ENCODE measurements at places on chromosomes 1 and 21. TPM values are rescaled to one million over a fixed set of nuclear protein-coding genes. Genes with fewer than 3 reads are reported as not detected.

DNA sequence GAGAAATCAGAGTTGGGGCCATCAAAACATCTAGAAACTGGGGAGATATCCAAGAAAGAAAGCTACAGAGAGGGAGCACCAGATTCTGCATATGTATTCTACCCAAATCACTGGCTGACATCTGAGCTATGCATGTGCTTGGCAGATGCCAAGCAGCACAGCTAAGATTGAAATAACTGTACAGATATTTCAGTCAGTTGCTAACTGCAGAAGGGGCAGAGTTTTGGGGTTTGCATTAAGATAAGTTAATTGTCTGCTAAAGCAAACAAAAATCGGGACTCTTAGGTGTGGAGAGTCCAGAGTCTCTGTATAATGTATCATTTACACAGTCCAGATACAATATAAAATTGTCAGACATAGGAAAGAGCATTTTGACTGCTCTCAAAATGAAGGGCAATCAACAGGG lies 437.1 kb downstream of the PTBP2 start:
- H3K27me3 ChIP-seq: no peaks in the 10 kb centered on the region
- no peak overlapping the region for H3K4me3 ChIP-seq
- H3K4me1 ChIP-seq: peaks cover 4% of the 10 kb centered on the region
- no peak for DNase-seq

- no peak for DNase-seq
- no peak overlapping the region for H3K27ac ChIP-seq
- no peak overlapping the region for H3K4me3 ChIP-seq
- H3K36me3 ChIP-seq: no peaks in the 10 kb centered on the region
These were observed 515.3 kb upstream of the NR5A2 start for GRCh38 chr1:199512037-199512710.

- H3K27ac ChIP-seq: no peak overlapping the region
- no peaks in the 10 kb centered on the region for H3K27me3 ChIP-seq
- H3K4me3 ChIP-seq: no peak overlapping the region
- H3K4me1 ChIP-seq: no peaks in the 10 kb centered on the region
- no peak for DNase-seq
These were observed 87.8 kb downstream of the HLX start for GRCh38 chr1:220966881-220967611.

DNA sequence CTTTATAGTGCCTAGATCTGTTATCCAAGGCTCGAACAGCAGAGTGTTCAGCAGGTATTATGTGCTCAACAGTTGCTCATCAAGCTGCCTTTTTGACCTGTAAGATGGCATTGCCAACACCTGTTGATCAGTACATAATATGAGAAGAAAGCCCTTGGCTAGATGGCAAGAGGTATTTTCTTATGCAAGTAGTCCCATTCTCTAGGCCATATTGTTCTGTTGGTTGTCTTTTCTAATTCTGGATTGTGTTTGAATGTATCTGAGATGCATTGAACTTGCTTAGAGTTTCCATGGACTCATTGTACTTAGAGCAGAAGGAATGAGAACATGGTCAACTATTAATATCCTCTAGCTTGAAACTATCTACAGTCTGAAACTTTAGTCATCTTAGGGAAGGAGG lies 57.4 kb downstream of the LRRC8D start:
- no peaks in the 10 kb centered on the region for H3K27me3 ChIP-seq
- peaks cover 54% of the 10 kb centered on the region for H3K36me3 ChIP-seq
- DNase-seq: no peak
- peaks cover 9% of the 10 kb centered on the region for H3K4me1 ChIP-seq
- H3K27ac ChIP-seq: no peak overlapping the region
- H3K4me3 ChIP-seq: no peak overlapping the region

GRCh38 chr1:76238094-76238628 lies 163.6 kb downstream of the ST6GALNAC3 start:
- H3K27me3 ChIP-seq: no peaks in the 10 kb centered on the region
- DNase-seq: no peak
- no peaks in the 10 kb centered on the region for H3K4me1 ChIP-seq
- no peak overlapping the region for H3K27ac ChIP-seq

GRCh38 chr1:87325982-87326738 lies 2.5 kb upstream of the LMO4 start:
- H3K4me3 ChIP-seq: no peak overlapping the region
- H3K4me1 ChIP-seq: peaks cover 11% of the 10 kb centered on the region
- H3K36me3 ChIP-seq: peaks cover 2% of the 10 kb centered on the region
- peak; percentile 58 for DNase-seq
- no peak overlapping the region for H3K27ac ChIP-seq

- H3K36me3 ChIP-seq: no peaks in the 10 kb centered on the region
- peak; percentile 39 for DNase-seq
- H3K4me1 ChIP-seq: peaks cover 10% of the 10 kb centered on the region
- H3K27ac ChIP-seq: no peak overlapping the region
- peaks cover 29% of the 10 kb centered on the region for H3K27me3 ChIP-seq
- H3K4me3 ChIP-seq: peak overlapping the region; percentile 61
These were observed 945 bp upstream of the WNT9A start for GRCh38 chr1:227948493-227949260.

GRCh38 chr1:183293241-183293640 lies 107.2 kb downstream of the LAMC2 start:
- H3K27ac ChIP-seq: no peak overlapping the region
- H3K27me3 ChIP-seq: peaks cover 5% of the 10 kb centered on the region
- no peak overlapping the region for H3K4me3 ChIP-seq
- H3K4me1 ChIP-seq: no peaks in the 10 kb centered on the region

GRCh38 chr1:118949315-118949714 lies 38.8 kb downstream of the TBX15 start:
- H3K27ac ChIP-seq: no peak overlapping the region
- no peak for DNase-seq
- no peaks in the 10 kb centered on the region for H3K27me3 ChIP-seq
- no peaks in the 10 kb centered on the region for H3K36me3 ChIP-seq
- H3K4me3 ChIP-seq: no peak overlapping the region

- no peaks in the 10 kb centered on the region for H3K27me3 ChIP-seq
- H3K27ac ChIP-seq: no peak overlapping the region
- H3K4me3 ChIP-seq: no peak overlapping the region
- DNase-seq: no peak
- no peaks in the 10 kb centered on the region for H3K36me3 ChIP-seq
These were observed 24.6 kb downstream of the LRP8 start for GRCh38 chr1:53303243-53303642.

- peaks cover 32% of the 10 kb centered on the region for H3K4me1 ChIP-seq
- H3K27ac ChIP-seq: no peak overlapping the region
- H3K4me3 ChIP-seq: no peak overlapping the region
- no peak for DNase-seq
These were observed 9.1 kb downstream of the SLC37A1 start for GRCh38 chr21:42522771-42523170.

DNA sequence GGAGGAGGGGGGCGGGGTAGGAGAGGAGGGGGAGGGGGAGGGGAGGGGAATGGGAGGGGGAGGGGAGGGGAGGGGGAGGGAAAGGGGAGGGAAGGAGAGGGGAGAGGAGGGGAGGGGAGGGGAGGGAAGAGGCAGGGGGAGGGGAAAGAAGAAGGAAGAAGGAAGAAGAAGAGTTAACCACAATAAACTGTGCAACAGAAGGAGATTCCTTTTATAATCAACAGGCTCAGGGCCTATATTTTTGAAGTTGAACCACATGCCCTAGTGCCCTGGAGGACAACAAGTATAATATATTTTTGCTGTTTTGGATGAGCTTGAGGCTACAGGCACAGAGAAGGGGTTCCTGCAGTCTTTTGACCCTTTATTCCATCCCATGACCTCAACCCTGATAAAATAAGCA lies 228.2 kb upstream of the IRF2BP2 start:
- H3K36me3 ChIP-seq: no peaks in the 10 kb centered on the region
- H3K27ac ChIP-seq: no peak overlapping the region
- H3K4me3 ChIP-seq: no peak overlapping the region
- H3K27me3 ChIP-seq: no peaks in the 10 kb centered on the region
- DNase-seq: no peak
- peaks cover 43% of the 10 kb centered on the region for H3K4me1 ChIP-seq

DNA sequence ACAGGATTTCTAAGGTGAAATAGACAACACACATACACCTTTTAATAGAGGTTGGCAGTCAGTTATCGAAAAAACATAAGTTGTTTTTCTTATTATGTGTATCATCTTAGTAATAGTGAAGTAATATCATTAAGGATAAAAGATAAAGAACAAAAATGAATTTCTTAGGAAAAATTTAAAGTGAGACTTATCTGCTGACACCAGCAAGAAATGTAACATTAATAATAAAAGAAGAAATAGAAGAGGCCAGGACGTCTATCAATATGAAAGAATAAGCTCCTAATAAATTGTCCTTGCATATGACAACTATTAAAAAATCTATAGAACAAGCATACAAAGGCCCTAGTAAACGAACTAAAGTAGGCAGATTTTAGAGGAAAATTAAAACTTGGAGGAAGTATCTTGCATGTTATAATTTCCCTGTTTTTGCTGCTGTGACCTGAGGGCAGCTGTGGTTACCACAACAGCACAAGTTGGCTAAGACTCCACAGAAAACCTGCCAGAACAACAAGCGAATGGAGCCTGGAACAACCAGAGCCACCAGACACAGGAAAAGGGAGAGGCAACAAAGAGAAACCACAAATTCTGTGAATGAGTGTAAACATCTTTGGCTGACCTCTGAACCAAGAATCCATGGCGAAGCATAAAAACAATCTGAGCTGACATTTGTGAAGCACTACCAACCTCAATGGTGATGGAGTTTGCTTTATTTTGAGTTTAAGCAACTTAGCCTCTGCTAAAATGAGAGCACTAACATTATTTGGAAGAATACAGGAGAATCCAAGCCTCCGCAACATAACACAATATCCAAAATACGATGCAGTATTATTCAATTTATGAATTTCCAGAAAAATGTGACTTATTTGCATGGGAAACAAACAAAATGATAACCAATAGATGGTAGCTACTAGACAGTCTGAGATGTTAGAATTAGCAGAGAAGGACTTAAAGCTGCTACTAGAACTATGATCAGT lies 207.5 kb downstream of the KCNT2 start:
- H3K27me3 ChIP-seq: no peaks in the 10 kb centered on the region
- no peak for DNase-seq
- H3K4me1 ChIP-seq: no peaks in the 10 kb centered on the region
- H3K36me3 ChIP-seq: no peaks in the 10 kb centered on the region
- no peak overlapping the region for H3K27ac ChIP-seq

DNA sequence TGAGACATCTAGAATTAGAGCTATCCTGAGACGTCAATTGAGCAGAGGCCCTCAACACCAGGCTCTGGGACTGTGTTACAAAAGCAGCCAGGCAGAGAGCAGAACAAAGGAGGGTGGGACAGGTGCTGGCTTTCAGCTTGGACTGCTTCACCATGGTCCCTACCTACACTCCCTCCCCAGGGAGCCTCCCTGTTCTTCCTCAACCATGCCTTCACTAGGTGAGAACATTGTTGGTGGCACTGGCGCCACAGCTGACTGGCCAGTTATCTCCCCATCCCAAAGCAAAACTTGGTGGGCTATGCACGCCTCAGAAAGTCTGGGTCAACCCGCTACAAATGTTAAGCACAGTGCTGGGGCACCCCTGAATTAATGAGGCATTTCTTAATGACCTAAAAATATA lies 87.8 kb downstream of the NMNAT2 start:
- H3K4me1 ChIP-seq: no peaks in the 10 kb centered on the region
- peaks cover 50% of the 10 kb centered on the region for H3K27me3 ChIP-seq
- H3K27ac ChIP-seq: no peak overlapping the region

GRCh38 chr1:110312188-110313121 lies 26.7 kb upstream of the RBM15 start:
- H3K27me3 ChIP-seq: no peaks in the 10 kb centered on the region
- no peaks in the 10 kb centered on the region for H3K4me1 ChIP-seq
- peak; percentile 76 for DNase-seq
- no peak overlapping the region for H3K4me3 ChIP-seq
- no peak overlapping the region for H3K27ac ChIP-seq
- H3K36me3 ChIP-seq: no peaks in the 10 kb centered on the region

DNA sequence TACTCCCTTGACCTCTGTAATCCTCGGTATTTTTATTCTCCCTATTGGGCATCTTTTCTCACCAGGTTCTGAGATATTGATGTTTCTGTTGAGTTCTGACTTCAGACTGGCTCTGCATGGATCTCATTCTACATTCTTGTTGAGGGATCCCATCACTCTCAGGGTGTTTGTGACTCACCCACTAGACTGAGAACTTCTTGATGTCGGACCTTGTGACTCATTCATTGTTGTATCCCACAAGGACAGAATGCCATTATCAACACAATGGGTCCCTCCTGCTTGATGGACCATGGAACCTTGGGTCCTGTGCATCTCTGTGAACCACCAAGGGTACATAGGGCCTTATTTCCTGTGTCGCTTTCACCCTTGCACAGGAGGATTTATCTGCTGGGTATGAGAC lies 174.1 kb downstream of the PBX1 start:
- H3K36me3 ChIP-seq: no peaks in the 10 kb centered on the region
- no peaks in the 10 kb centered on the region for H3K4me1 ChIP-seq
- H3K27ac ChIP-seq: no peak overlapping the region

DNA sequence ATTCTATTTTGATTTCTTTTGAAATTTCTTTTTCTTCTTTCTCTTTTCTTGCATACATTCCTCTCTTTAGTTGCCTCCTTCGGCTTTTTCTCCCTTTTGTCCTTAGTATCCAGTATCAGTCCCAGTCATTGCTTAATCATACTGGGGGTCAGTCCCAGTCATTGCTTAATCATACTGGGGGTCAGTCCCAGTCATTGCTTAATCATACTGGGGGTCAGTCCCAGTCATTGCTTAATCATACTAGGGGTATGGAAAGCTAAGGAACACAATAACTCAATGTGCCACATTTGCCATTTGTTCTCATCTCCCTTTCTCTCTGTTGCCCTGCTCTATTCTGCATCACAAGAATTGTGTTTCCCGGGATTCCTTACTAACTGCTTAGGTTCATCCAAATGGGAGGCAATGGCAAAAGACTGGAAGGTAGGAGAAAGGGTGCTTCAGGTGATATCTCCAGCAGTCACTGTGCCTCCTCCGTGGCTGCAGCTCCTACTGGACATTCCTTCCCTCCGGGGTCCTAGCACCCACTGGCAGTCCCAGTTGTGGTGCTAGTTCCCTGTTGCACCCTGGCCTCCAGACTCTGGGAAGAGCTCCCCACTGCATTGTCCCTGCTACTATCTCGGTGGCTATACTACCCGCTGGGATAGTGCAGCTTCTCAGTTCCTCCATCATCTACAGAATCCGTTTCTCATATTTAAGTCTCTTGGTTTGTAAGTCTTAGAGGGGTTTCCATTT lies 32.6 kb upstream of the LAMC1 start:
- H3K27ac ChIP-seq: no peak overlapping the region
- no peak overlapping the region for H3K4me3 ChIP-seq
- no peaks in the 10 kb centered on the region for H3K4me1 ChIP-seq
- no peak for DNase-seq
- H3K27me3 ChIP-seq: peaks cover 22% of the 10 kb centered on the region

Gene CD58
- total RNA-seq: 56.9 TPM

Gene LAMB3
- total RNA-seq: 1.3 TPM

Gene KRTAP19-2
- total RNA-seq: not detected

Gene PDPN
- not detected for total RNA-seq

Gene PGLYRP3
- total RNA-seq: not detected

Gene RUNX1
- total RNA-seq: 23.3 TPM

Gene PLA2G2C
- not detected for total RNA-seq

Gene PRAMEF4
- total RNA-seq: not detected

Measured in activated CD8-positive, alpha-beta memory T cell treated with anti-CD3 and anti-CD28 coated beads, Interleukin-2, amount 10 ng/mL, durations not matched to agents 7 days and 5 days (primary cell).